Fibroblast of the aortic adventitia (primary cell): ENCODE measurements at places on chromosomes 1 and 21. TPM values are rescaled to one million over a fixed set of nuclear protein-coding genes. Genes with fewer than 3 reads are reported as not detected.

DNA sequence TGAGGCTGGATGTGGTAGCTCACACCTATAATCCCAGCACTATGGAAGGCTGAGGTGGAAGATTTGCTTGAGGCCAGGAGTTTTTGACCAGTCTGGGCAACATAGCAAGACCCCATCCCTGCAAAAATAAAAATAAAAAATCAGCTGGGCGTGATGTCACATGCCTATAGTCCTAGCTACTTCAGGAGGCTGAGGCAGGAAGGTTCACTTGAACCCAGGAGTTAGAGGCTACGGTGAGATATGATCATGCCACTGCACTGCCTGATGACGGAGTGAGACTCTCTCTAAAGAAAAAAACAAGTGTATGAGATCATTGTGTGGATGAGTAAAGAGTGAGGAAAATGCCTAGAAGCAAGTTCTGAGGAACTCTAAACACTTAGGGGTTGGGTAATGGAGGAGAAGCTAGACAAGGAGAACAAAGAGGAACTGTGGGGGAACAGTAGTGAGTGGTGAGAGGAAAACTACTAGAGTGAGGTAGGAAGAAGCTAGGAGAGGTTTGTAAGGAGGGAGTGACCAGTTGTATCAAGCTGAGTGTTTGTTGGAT lies 17.0 kb downstream of the CLIC4 start:
- no peak for DNase-seq

DNA sequence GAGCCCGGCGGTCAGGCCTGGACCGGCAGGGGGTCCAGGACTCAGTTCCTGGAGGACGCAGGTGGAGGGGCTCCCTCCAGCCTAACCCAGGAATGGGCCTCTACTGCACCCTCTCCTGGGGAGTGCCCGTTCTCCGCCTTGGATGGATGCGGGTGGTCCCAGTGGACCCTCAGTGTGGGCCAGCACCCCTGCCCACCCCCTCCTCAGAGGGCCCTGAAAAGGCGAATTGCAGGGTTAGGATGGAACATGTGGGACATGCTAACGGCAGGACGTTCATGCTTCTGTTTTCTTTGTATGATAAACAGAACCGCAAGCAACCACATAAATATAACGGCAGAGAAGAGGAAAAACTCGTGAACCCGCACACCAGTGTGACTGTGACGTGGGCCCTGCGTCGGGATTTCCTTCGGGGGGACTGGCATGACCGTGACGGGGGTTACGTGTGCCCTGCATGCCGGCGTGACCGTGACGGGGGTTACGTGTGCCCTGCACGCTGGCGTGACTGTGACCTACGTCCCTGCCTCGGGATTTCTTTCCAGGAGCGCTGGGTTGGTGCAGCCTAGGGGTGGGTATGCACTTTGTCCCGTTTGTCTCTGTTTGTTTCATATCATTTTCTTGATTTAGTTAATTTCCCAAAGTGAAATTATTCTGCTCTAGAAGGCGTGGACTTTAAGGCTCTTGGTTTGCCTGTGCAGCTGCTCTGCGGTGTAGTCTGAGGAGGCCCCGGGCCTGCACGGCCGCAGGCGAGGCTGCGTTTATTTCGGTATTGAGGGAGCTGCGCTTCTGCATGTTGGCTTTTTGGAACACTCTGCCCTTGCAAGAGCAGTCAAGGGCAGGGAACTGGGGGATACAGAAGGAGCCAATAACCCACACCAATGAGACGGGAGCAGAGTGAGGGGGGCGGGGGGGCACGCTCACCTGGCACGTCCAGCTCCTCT lies 3.1 kb downstream of the FTCD start:
- DNase-seq: no peak

DNA sequence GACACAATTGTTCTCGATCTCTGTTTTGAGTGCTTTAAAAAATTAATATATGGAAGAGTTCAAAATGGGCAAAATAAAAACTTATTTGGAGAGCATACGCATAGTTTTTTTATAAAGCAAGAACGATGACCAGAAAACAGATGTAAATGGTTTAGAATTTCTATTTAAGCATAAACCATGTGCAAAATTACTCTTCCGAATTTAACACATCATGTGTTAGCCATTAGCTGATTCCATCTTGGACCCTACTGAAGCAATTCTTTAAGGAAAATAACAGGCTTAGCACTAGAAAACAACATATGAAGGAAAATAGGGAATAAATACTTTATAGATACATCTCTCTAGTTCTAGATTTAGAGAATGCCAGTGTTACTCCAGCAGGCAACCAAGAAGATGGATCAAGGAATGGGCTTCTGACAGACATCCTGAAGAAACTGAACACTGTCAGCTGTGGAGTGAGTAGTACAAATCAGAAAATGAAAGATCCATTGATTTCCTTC lies 26.7 kb downstream of the CDC7 start:
- DNase-seq: no peak

LHX8 gene
- total RNA-seq: 0.09 TPM in 1 of 2 replicates, not detected in the other
